Endodermal cell (in vitro differentiated cells): ENCODE measurements at places on chromosomes 3 and 15. TPM values are rescaled to one million over a fixed set of nuclear protein-coding genes. Genes with fewer than 3 reads are reported as not detected.

The WNT5A gene
- 0.59 to 2.4 TPM (median 1.4 TPM) in 3 replicates for total RNA-seq

DNA sequence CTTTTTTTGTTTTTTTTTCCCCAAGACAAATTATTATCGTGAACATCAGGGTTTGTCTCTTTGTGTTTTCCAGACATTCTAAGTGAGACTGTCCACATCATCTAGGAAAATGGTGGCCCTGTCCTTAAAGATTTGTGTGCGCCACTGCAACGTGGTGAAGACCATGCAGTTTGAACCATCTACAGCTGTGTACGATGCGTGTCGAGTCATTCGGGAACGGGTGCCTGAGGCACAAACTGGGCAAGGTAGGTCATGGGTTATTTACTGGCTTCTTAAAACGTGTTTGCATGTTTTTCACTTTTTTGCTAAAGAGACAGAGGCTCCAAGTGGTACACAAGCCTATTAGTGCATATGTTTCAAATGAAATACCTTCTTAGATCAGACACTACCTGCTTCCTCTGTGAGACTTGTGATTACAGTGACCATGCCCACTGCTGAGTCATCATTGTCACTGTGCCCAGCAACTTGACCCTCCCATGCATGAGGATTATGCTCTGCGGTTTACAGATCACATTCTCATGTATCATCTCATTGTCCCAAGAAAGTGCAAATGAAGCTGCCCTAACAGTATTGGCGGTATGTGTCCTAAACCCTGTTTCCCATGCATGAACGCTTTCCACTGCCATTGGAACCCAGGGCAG, 395.2 kb upstream of the TPM1 start:
- no peak for DNase-seq

DNA sequence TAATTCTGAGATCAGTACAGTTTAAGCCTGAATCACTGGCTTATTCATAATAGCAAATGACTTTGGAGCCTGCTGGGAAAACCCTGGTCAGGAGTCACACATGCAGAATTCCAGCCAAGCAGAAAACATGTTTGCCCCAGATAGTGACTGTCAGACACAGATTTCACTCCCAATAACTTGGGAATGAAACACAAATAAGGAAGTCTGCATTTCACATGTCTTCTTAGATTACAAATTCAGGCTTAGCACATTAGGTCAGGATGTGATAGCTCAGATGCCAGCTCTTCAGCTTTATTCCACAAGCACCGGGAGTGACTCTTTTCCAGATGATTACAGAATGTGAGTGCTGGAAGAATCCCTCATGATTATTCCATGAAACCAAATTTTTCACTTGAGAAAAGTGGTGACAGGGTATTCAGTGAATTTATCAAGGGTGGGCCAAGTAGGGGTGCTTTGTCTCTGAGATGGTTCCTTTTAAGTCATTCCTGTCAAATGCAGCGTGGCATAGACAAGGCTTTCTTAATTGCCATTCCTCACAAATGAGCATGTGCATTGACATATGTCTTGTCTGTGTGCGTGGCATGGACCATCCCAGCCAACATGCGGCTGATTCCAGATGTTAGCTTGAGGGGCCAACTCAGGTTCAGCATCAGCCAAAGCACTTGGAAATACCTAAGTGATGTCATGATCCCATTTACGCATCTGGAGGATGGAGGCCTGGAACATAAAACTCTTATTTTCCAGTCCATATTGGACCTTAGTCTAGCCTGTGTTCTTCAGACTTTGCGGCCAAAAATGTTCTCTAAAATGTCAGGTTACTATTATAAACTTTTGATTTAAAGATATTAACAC, 191.0 kb downstream of the EPHB1 start:
- no peak for DNase-seq

DNA sequence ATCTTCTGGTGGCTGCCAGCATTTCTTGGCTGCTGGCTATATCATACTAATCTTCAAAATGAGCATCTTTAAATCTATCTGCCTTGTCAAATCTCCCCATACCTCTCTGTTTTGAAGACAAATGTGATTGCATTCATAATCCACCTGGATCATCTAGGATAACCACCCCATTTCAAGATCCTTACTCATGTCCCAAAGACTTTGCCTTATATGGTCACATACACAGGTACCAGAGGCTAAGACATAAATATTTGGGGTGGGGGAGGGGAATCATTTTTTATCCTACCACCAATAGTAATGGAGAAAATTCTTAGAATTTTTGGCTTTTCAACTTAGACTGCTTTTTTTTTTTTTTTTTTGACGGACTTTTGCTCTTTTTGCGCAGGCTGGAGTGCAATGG, 970.8 kb downstream of the PLOD2 start:
- no peak for DNase-seq

DNA sequence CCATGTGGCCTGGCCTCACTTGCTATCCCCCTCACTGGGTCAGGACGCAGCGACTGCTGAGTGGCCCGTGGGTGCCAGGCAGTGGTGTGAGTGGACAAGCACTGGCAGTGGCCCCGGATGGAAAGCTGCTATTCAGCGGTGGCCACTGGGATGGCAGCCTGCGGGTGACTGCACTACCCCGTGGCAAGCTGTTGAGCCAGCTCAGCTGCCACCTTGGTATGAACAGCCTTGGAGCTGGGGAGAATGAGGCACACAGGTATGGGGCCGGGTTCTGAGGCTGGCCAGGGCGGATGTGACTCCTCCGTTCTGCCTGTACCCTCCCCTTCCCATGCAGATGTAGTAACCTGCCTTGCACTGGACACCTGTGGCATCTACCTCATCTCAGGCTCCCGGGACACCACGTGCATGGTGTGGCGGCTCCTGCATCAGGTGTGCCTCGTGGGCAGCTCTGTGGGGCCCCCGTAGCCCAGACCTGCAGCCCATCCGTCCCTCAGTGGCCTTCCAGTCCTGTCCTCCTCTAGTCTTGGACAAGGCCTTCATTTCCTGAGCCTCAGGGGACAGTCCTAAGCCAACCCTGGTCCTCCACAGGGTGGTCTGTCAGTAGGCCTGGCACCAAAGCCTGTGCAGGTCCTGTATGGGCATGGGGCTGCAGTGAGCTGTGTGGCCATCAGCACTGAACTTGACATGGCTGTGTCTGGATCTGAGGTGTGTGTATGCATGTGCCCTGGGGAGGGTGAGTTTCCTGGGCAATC, 28.2 kb downstream of the NBEAL2 start:
- no peak for DNase-seq

GRCh38 chr3:192090586-192090985, 629.6 kb downstream of the PYDC2 start:
- peak; percentile 60 for DNase-seq

- DNase-seq = peak; percentile 70
Measured at GRCh38 chr3:43870120-43870519, 179.4 kb downstream of the ABHD5 start.
